ENCODE measurements at places on chromosomes 16 and 17. TPM values are rescaled to one million over a fixed set of nuclear protein-coding genes. Genes with fewer than 3 reads are reported as not detected.

KDM6B gene
- 22.2 TPM for total RNA-seq

FOXN1 gene
- total RNA-seq, result 0.23 TPM

KRTAP2-1 gene
- total RNA-seq, result not detected

YWHAE gene
- 333 TPM for total RNA-seq

IGSF6 gene
- 7.5 TPM for total RNA-seq

HS3ST3A1 gene
- total RNA-seq, result 21.5 TPM

CORO1A gene
- total RNA-seq, result 30.8 TPM

OR1A2 gene
- not detected for total RNA-seq

PRAC1 gene
- total RNA-seq, result not detected

CHAD gene
- total RNA-seq, result 0.12 TPM

CEP20 gene
- 34.0 TPM for total RNA-seq

IL17C gene
- total RNA-seq, result 0.35 TPM

HEATR9 gene
- not detected for total RNA-seq

KRTAP9-3 gene
- total RNA-seq, result not detected

CDH5 gene
- 67.2 TPM for total RNA-seq

PGP gene
- 14.0 TPM for total RNA-seq

NOG gene
- 3.4 TPM for total RNA-seq

CACNG5 gene
- total RNA-seq, result 2.5 TPM

POLR2A gene
- 118 TPM for total RNA-seq

NAGPA gene
- 16.2 TPM for total RNA-seq
